ENCODE measurements at places on chromosomes 7 and 10.

DNA sequence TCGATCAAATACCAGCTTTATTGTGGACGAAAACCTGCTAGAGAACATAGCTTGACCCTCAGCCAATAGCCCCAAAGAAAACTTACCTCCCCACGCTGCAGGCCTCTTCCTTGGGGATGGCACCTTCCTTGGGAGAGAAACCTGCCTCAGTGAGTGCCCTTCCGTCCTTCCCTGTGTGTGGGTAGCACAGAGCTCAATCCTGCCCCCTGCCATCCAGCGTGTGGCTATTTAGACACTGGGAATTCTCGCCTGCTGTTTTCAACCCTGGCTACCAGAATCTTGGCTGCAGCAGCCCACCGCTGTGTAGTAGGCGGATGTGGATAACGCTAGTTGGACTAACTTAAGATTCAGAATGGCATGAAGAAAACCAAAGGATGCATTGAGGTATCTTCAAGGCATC lies 238.2 kb downstream of the TEX36 start:
- no peak for DNase-seq

DNA sequence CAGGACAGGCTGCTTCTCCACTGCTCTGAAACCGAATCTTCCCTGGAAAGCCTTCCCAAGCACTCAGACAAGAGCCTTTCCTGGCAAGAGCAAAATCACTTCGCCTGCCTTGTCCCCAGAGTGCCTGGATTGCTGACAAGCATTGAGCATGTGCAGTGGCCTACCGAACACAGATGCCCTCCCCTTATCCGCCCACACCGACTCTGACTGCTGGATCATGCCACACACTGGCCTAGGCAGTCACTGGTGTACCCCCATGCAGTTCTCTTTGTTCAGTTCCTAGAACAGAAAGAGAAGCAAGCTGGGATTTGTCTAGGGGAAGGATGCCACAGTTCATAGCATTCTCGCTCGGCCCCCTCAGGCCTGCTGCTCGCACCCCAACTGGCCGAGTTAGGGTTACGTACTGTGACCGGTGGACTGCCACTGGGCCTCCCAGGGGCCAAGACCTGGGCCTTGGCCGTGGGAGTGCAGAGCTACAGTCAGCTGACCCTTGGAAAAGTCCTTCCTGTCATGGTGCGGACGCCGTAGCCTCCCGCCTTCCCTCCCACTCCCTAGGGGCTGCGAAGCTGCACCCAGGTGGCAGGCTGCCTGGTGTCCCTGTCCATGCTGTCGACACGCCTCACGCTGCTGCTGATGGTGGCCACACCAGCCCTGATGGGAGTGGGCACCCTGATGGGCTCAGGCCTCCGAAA lies 6.9 kb downstream of the ABCB8 start:
- DNase-seq: no peak

- peak; percentile 88 for DNase-seq
Observed at GRCh38 chr7:2558629-2559282, at the start of gene IQCE. TSS of gene IQCE (plus strand) at chr7:2558979. CDS start at chr7:2559182, 203 bp downstream.

- DNase-seq: no peak
Observed at GRCh38 chr7:106827626-106828025, 37.5 kb upstream of the PIK3CG start.

GRCh38 chr7:69365651-69366192 lies 232.6 kb upstream of the AUTS2 start:
- no peak for DNase-seq

DNA sequence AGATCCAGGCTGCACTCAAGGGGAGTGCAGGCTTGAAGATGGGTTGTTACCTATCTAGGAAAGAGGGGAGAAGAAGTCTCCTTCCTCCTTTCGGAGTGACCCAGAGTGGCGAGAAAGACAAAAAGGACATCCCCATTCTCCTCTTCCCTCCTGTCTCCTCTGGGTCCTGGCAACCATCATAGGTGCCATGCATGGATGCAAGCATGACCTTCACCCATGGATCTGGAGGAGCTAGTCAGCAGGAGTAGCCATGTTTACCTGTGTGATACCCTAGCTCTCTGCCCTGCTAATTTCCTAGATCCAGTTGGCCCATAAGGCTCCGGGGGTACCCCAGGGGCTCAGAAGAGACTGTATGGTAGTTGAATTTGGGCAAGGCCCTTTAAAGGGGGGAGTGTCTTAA lies 17.2 kb upstream of the CROT start:
- no peak for DNase-seq
